ENCODE measurements at places on chromosomes 3 and 15. TPM values are rescaled to one million over a fixed set of nuclear protein-coding genes. Genes with fewer than 3 reads are reported as not detected.

GRCh38 chr15:68528626-68529290 is 50.0 kb upstream of the CORO2B start:
- DNase-seq = peak; percentile 69

PLA2G4D gene
- total RNA-seq = not detected

LINS1 gene
- total RNA-seq = 14.4 TPM

DNA sequence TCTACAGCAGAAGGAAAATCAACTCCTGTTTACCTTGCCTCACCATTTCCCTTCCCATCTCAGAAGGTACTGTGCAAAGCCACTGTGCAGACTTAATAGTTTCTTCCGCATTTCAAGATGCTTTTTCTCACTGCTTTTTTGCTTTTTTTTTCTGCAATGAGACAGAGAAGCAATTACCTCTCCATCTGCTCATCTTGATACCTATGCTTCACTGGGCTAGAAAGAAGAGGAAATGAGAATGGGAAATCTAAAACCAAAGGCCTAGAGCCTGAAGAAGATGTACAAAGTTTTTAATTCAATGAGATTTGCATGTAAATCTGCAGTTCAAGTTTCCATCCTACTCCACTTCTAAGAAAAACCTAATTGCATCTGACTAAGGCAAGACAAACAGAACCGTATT is 238.1 kb upstream of the SETMAR start:
- DNase-seq = no peak

DNA sequence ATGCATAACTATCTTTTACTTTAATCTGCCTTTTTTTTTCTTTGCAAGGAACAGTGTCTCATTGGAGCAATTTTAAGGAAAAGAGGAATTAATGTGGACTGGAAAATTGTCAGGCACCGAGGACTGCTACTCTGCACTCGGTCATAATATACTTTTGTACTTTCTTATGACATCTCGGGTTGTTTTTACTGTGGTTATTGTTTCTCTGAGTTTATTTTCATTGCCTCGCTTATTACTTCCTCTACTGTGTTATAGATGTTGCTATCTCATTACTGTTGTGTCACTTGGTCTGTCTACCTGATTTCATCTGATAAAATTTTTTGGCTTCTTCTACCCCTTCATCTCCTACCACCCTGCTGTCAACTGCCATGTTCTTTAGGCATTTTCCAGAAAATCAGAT is 213.5 kb upstream of the POU1F1 start:
- DNase-seq = no peak

GPR171 gene
- not detected for total RNA-seq

RAF1 gene
- 89.2 TPM for total RNA-seq

GPR15 gene
- not detected for total RNA-seq

- peak; percentile 6 for DNase-seq
Measured at GRCh38 chr3:75192146-75192616, 471.9 kb upstream of the FRG2C start.

GRCh38 chr3:128493570-128494366 is 767 bp upstream of the GATA2 start:
- DNase-seq = no peak

GRCh38 chr3:143769616-143770015 is 78.7 kb downstream of the SLC9A9 start:
- no peak for DNase-seq

DNA sequence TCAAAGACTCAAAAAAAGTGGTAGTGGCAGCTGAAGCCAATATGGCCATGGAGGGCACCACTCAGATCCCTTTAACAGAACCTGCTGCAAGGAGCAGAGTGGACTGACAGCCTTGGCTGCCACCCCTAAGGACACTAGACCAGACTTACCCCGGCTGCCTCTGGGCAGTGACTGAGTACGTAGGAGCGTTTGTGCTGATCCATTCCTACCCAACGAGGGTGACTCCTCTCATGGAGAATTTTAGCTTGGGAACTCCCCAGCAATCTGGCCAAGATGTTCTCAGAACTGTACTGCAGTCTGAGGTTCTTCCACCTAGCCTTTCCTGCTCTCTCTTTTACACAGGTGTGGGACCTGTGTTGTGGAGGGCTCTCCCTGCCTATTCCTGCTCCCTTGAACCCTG is 22.1 kb downstream of the CLEC3B start:
- DNase-seq = no peak

DNA sequence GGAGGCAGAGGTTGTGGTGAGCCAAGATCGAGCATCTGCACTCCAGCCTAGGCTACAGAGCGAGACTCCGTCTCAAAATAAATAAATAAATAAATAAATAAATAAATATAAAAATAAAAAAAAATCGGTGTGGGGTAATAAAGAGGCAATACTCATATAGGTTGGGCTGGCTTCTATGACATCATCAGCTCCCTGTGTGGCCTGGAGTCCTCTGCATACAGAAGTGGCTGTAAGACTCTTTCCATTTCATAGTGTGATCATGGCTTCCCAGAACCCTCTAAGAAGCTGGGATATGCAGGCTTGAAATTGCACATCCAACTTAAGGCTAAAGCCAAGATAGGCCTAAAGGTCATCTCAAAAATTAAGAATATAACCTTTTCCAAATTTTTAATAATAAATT is 101.6 kb downstream of the ZIC4 start:
- no peak for DNase-seq

- DNase-seq = no peak
Measured at GRCh38 chr3:114690911-114691310, 397.1 kb downstream of the TIGIT start.

GRCh38 chr3:192887701-192888100 is 30.0 kb downstream of the MB21D2 start:
- peak; percentile 35 for DNase-seq

DNA sequence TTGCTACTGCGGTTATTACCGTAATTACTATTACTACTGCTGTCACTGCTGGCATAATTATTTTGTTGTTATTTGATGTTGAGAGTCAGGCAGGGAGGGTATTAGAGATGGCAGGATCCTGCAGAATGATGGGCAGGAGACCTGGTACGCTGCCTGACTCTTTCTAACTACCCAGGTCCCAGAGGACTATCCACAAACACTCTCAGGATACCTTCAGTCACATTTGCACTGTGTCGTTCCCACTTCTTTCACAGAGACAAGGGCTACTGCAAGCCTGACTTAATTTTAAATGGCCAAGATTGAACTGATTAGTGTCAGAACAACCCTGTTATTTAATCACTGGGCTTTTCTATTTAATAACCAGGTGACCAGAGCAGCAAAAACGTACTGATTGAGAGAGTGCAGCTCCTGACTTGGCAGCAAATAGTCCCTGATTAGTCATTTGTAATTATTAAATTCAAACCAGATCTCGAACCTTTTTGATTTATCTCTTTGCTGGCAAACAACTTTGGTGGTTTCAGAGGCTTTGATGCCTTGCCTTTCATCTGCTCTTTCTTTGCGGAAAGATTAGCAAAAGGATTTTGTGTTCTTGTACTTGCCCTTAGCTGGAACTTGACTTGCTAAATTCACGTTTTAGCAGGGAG is 88.8 kb upstream of the ARHGEF3 start:
- no peak for DNase-seq

DNA sequence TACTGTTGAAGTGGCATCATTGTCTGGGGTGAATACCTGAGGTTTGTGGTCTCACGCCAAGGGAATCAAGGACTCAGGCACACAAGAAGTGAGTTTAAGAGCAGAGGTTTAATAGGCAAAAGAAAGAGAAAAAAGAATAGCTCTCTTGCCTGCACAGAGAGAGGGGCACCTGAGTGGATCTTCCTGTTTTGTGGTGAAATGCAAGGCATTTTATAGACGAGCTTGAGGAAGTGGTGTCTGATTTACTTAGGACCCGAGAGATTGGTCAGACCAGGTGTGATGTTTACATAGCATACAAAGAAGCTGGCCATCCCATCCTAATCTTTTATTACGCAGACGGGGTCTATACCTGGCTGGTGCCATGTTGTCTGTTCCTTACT is 13.2 kb downstream of the CCR5 start:
- DNase-seq = no peak

C3orf52 gene
- total RNA-seq = 2.0 TPM

GRCh38 chr3:104735691-104736090 is 631.0 kb upstream of the ALCAM start:
- no peak for DNase-seq

- DNase-seq = no peak
Measured at GRCh38 chr3:152491922-152492321, 223.2 kb downstream of the MBNL1 start.

CCDC54 gene
- not detected for total RNA-seq

DNA sequence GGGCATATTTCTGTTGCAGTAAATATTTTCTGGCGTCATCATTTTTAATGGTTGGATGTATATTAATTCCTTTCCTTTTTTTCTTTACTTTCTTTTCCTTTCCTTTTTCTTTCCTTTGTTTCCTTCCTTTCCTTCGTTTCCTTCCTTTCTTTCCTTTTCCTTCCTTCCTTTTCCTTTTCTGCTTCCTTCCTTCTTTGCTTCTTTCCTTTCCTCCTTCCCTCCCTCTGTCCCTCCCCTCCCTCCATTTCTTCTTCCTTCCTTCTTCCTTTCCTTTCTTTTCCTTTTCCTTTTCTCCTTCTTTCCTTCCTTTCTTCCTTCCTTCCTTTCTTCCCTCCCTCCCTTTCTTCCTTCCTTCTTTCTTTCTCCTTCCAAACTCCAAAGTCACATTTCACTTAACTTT is 54.9 kb upstream of the LYSMD4 start:
- no peak for DNase-seq

DNA sequence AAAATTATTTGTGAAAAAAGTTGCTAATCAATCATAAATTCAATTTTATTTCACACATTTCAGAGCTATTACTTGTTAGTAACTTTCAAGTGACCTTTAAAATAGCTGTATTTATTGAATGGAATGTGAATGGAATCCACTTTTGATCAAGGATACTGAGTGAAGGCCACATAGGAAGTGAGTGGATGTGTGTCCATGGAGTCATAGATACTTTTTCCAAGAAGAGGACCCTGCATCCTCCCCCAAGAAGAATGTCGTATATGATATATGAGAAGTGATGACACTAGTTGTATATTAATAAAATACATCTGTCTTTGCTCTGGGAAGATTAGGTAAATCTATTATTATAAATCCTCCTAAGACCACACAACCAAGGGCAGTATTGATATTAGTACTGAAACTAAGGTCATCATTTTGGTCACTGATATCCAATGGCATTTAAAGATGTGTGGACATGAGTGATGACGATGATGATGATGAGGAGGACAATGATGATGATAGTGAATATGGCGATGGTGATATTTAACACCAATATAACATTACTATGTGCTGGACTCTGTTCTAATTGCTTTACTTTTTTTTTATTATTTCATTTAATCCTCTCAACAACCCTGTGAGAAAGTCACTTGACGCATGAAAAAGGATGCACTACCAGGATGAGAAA is 493.0 kb upstream of the NR2F2 start:
- no peak for DNase-seq

DNA sequence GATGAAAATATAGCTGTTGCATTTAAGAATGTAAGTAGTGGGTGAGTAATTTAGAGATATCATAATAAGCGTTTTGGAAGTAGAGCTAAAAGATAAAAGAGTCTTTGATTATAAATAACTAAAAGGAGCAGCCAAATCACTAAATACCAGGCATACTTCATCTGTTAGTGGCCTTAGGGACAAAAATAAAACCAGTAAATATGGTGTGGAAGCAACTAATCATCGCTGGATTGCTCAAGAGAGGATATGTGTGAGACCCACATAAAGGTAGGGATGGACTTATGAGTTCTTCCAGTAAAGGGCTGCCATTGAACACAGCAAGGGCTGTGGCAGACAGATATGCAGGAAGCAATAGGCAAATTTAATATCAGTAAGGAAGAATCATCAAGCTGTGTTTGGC is 356.2 kb downstream of the CNTN4 start:
- DNase-seq = no peak

HRG gene
- not detected for total RNA-seq

SLC24A5 gene
- not detected for total RNA-seq

- DNase-seq = peak; percentile 93
Measured at GRCh38 chr3:143135150-143135549, 15.6 kb downstream of the CHST2 start.

GRCh38 chr15:39140060-39140604 is 440.7 kb upstream of the THBS1 start:
- DNase-seq = peak; percentile 91

DNA sequence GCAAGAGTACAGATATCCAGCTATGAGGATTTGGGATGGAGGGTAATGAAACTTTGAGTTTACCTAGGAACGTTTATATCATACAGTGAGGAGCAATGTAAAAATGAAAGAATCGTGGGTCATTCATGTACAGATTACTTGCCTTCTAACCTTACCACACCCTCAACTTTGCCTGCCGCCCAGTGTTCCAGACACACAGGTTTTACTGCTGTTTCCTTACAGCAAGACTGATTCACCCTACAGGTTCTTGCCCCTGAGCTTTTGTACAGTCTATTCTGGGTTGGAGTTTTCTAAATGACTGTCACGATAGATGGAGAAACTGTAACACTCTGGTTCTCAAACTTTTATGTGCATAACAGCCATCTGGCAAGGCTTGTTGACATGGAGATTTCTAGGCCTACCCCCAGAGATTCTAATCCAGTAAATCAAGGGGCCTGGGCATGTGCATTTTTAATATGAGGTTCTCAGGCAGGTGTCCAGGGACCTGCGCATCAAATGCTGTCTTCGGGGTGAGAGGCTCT is 6.6 kb upstream of the TPRG1 start:
- DNase-seq = no peak

DNA sequence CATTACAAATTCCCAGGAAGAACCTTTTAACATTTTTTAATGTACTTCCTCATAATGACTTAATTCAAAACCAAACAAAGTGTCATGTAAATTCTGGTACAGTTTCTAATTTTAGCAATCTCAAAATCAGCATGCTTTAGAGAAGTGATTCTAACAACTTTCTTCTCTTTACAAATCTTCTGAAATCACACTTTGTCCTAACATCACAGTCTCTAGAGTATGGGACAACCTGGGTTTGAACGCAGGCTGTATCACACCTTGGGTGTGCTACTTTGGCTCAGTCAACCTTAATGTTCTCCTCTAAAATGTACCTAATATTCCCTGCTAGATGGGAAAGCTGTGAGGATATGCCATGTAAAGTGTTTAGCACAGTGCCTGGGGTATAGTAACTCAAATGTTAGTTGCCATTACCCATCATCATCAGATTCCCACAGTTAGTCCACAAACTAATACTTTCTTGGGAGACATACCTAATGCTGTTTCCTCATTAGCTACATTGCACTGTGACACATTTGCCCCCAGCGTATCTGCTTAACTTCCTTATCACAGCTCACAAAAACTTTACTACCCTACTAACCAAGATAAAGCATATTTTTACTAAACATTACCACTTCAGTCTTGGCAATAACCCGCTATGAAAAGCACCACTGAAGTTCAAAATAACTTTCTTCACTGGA is 3.1 kb downstream of the TSPAN3 start:
- DNase-seq = no peak

- no peak for DNase-seq
Measured at GRCh38 chr15:100642950-100643338, 40.6 kb downstream of the ASB7 start.

FGF7 gene
- 3.6 TPM for total RNA-seq

- no peak for DNase-seq
Measured at GRCh38 chr3:98982351-98982750, 80.9 kb upstream of the DCBLD2 start.

DNA sequence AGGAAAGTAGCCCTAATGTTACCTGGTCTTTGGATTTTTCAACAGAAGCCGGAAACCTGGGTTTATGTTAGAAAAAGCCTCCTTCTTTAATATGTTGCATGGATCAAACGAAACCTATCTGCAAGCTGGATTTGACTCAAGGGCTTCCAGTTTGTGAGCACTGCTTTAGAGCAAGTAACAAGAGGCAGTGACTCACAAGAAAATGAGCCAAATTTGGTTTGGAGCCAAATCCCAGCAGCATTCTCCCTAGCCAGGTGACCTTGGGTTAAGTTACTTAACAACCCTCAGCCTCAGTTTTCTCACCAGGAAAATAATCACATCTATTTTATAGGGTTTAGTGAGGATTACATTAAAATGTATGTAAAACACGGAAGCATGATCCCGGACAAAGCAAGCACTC is 215.2 kb upstream of the PRICKLE2 start:
- DNase-seq = peak; percentile 53

Data from H4 (cell line).